Endothelial cell (in vitro differentiated cells): ENCODE measurements at places on chromosomes 11 and 22. TPM values are rescaled to one million over a fixed set of nuclear protein-coding genes. Genes with fewer than 3 reads are reported as not detected.
A peak's percentile ranks its signal among the peaks of the same experiment; 100 is the strongest.

XKR3 gene
- total RNA-seq, result not detected

INSC gene
- total RNA-seq, result 0.23 TPM

SEZ6L gene
- total RNA-seq, result 1.2 TPM

KRTAP5-7 gene
- total RNA-seq, result not detected

FAM227A gene
- total RNA-seq, result 2.5 TPM

KDM4D gene
- total RNA-seq, result 1.8 TPM

TMEM9B gene
- 23.4 TPM for total RNA-seq

IL17REL gene
- 0.15 TPM for total RNA-seq

TMEM151A gene
- not detected for total RNA-seq

SLC25A45 gene
- total RNA-seq, result 3.3 TPM

NAALADL1 gene
- total RNA-seq, result not detected

- H3K27me3 ChIP-seq, result peaks cover 5% of the 10 kb centered on the region
- no peak overlapping the region for H3K4me3 ChIP-seq
Measured at GRCh38 chr11:47225552-47226400, 11.0 kb downstream of the DDB2 start.

- H3K27ac ChIP-seq, result peak overlapping the region; percentile 88
- H3K4me1 ChIP-seq, result peaks cover 64% of the 10 kb centered on the region
- H3K4me3 ChIP-seq, result peak overlapping the region; percentile 93
- H3K36me3 ChIP-seq, result peaks cover 44% of the 10 kb centered on the region
- peaks cover 11% of the 10 kb centered on the region for H3K27me3 ChIP-seq
Measured at GRCh38 chr11:75526192-75526541, 426 bp upstream of the GDPD5 start.

- H3K36me3 ChIP-seq, result no peaks in the 10 kb centered on the region
- H3K4me3 ChIP-seq, result no peak overlapping the region
- no peaks in the 10 kb centered on the region for H3K4me1 ChIP-seq
Measured at GRCh38 chr11:114228435-114229411, 67.5 kb upstream of the NNMT start.

DNA sequence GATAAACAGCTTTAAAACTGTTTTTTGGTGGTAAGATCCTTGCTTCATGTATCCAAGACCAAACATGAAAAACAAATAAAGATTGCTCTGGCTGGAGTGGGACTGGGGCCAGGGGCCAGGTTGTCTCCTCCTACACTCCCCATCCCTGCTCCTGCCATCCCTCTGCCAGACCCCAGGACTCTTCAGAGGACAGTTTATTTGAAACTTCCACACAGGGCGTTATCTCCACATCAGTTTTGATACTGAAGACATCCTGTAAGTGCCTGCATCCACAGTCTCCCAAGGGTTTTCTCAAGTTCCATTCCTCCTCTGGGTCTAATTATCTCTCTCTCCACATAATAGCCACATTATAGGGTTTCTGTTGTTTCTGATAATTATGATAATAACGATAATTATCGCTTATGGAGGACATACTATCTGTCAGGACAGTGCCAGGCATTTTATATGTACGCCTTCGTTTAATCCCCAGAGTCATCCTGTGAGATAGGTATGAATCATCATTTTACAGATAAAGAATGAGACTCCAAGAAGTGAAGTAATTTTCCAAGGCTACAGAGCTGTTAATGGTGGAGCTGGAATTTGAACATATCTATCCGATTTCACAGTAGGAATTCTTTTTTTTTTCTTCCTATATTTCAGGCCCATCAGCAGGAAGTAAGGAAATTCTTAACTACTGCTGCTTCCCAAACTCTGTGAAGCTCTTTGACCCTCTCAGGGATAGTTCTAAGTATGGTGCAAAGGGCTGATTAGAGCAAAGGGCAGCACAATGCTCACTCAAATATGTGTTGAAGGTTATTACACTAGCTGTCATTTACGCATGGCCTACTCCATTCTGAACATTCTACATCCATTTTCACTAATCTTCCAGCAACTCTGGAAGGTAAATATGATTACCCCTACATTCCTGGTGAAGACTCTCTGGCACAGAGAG lies 488.0 kb upstream of the CCDC90B start:
- no peak overlapping the region for H3K27ac ChIP-seq
- no peaks in the 10 kb centered on the region for H3K27me3 ChIP-seq
- H3K4me1 ChIP-seq, result peaks cover 6% of the 10 kb centered on the region
- H3K4me3 ChIP-seq, result no peak overlapping the region
- H3K36me3 ChIP-seq, result no peaks in the 10 kb centered on the region

GRCh38 chr11:20066783-20067156 lies 93.5 kb downstream of the DBX1 start:
- H3K27me3 ChIP-seq, result peaks cover 3% of the 10 kb centered on the region
- peaks cover 5% of the 10 kb centered on the region for H3K4me1 ChIP-seq
- no peak overlapping the region for H3K27ac ChIP-seq
- no peak for DNase-seq
- no peak overlapping the region for H3K4me3 ChIP-seq

DNA sequence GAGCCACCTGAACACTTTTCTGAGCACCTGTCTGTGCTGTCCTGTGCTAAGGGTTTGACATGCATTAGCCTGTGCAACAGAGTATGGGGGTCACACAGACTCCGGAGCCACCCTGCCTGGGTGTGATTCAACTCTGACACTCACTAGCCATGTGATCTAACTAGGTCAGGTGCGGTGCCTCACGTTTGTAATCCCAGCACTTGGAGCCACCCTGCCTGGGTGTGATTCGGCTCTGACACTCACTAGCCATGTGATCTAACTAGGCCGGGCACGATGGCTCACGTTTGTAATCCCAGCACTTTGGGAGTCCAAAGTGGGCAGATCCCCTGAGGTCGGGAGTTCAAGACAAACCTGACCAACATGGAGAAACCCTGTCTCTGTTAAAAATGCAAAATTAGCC lies 11.4 kb downstream of the UBE2L6 start:
- H3K4me3 ChIP-seq, result no peak overlapping the region
- DNase-seq, result no peak
- peaks cover 42% of the 10 kb centered on the region for H3K36me3 ChIP-seq
- peaks cover 1% of the 10 kb centered on the region for H3K27me3 ChIP-seq
- H3K4me1 ChIP-seq, result no peaks in the 10 kb centered on the region

GRCh38 chr22:19988965-19989724 lies 27.5 kb downstream of the ARVCF start:
- no peak overlapping the region for H3K27ac ChIP-seq
- no peak for DNase-seq
- no peaks in the 10 kb centered on the region for H3K4me1 ChIP-seq
- no peak overlapping the region for H3K4me3 ChIP-seq

GRCh38 chr11:134532131-134532920 lies 120.3 kb upstream of the B3GAT1 start:
- H3K4me3 ChIP-seq, result no peak overlapping the region
- H3K27ac ChIP-seq, result no peak overlapping the region
- H3K27me3 ChIP-seq, result peaks cover 3% of the 10 kb centered on the region
- DNase-seq, result no peak

GRCh38 chr11:124536520-124536919 lies 6.9 kb downstream of the OR8B12 start:
- H3K27ac ChIP-seq, result no peak overlapping the region
- H3K4me1 ChIP-seq, result peaks cover 14% of the 10 kb centered on the region
- DNase-seq, result no peak
- H3K27me3 ChIP-seq, result no peaks in the 10 kb centered on the region
- H3K4me3 ChIP-seq, result no peak overlapping the region
- H3K36me3 ChIP-seq, result peaks cover 3% of the 10 kb centered on the region

GRCh38 chr11:119699227-119699626 lies 29.8 kb downstream of the NECTIN1 start:
- H3K4me3 ChIP-seq, result no peak overlapping the region
- no peak overlapping the region for H3K27ac ChIP-seq
- H3K36me3 ChIP-seq, result no peaks in the 10 kb centered on the region

DNA sequence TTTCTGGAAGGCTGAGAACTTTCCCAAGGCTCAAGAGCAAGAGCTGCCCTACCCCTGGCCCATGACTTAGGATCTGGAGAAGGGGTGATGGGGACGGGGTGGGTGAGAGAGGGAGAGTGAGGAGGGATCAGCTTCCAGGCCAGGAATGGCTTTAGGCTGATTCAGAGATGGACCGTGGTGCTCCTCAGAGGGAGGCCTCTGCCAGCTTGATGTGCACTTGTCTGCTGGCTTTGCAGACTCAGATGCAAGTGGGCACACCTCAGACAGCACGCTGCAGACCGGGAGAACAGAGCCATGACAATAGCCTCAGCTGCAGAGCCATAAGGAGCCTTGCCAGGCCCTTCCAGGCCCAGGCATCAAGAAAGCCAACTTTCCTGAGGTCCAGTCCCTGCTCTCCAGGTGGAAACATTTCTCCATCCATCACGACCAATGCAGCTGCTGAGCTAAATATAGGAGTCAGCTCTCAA lies 41.3 kb downstream of the ALX4 start:
- H3K36me3 ChIP-seq, result peaks cover 5% of the 10 kb centered on the region
- H3K4me3 ChIP-seq, result no peak overlapping the region
- no peak overlapping the region for H3K27ac ChIP-seq
- DNase-seq, result no peak
- peaks cover 7% of the 10 kb centered on the region for H3K4me1 ChIP-seq

GRCh38 chr11:123410218-123410549 lies 19.9 kb upstream of the GRAMD1B start:
- H3K36me3 ChIP-seq, result peaks cover 4% of the 10 kb centered on the region
- peaks cover 53% of the 10 kb centered on the region for H3K4me1 ChIP-seq
- no peak overlapping the region for H3K27ac ChIP-seq
- DNase-seq, result no peak
- H3K4me3 ChIP-seq, result no peak overlapping the region

DNA sequence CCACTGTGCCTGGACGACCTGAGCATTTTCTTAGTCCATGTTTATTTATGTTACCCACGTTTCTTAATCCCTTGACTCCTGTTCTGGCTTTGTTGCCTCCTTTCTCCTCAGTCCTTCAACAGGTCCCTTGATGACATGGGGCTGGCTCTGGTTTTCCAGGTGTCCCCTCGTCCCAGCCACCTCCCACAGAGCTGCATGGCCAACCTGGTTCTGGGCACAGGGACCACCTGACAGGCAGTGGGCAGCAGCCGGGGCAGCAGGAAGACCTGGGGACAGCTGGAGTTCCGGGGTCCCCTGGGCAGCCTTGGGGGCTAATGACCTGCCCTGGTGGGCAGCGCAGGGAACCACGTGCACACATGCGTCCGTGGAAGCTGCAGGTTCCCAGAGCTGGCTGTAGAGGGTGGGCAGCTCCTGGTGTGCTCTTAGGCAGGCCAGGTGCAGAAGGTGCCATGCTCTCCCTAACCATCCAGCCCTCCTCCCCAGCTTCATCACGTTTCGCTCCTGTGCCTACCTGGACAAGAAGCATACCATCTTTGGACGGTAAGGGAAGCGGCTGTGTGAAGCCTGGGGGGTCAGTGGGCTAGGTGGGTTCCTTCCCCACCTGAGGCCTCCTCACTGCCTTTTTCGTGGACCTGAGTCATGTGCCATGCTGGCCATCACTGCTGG lies 27.7 kb downstream of the PPIL2 start:
- peaks cover 3% of the 10 kb centered on the region for H3K4me1 ChIP-seq
- H3K27me3 ChIP-seq, result peaks cover 5% of the 10 kb centered on the region
- peaks cover 29% of the 10 kb centered on the region for H3K36me3 ChIP-seq
- H3K27ac ChIP-seq, result no peak overlapping the region
- DNase-seq, result no peak

DNA sequence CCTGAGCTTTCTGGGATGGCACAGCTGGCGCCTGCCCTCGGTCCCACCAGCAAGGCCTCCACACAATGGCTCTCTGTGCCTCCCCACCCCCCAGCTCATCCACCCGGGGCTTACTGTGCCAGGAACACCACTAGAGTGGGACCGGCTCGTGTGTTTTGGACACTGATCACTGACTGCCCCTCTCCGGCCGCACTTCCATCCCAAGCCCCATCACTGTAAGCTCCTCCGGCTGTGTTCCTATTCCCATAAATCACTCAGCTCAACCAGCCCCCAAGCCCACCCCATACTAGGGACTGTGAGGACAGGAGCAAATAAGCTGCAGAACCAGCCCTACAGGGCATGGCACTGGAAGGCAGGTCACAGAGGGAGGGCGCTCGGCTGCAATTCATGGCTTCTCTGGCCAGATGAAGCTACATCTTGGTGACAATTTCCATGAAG lies 7.3 kb downstream of the APBB1 start:
- no peak overlapping the region for H3K4me3 ChIP-seq
- no peaks in the 10 kb centered on the region for H3K36me3 ChIP-seq
- peaks cover 5% of the 10 kb centered on the region for H3K27me3 ChIP-seq
- H3K4me1 ChIP-seq, result peaks cover 3% of the 10 kb centered on the region
- no peak overlapping the region for H3K27ac ChIP-seq

DNA sequence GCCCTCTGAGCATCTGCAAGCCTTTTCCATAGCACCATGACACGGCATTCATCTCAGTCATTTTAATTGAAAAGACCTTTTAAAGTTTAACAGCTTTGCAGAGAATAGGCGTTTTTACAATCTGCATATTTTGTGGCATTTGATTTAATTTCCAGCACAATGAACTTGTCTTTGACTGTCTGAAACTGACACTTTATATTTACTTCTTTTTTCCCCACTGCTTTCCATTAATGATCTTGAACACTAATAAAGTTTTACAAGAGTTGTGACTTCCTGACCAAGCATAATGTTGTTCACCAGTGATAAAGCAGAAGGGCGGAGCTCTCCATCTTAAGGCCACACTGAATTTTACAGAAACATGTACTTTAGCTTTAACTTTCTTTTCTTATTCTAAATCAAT lies 548.7 kb downstream of the FAM181B start:
- no peak for DNase-seq
- no peak overlapping the region for H3K27ac ChIP-seq
- no peak overlapping the region for H3K4me3 ChIP-seq
- no peaks in the 10 kb centered on the region for H3K4me1 ChIP-seq
- H3K36me3 ChIP-seq, result no peaks in the 10 kb centered on the region

- no peak for DNase-seq
- H3K36me3 ChIP-seq, result peaks cover 12% of the 10 kb centered on the region
- no peaks in the 10 kb centered on the region for H3K4me1 ChIP-seq
- no peak overlapping the region for H3K27ac ChIP-seq
- H3K27me3 ChIP-seq, result peaks cover 2% of the 10 kb centered on the region
Measured at GRCh38 chr11:61256710-61257482, 15.9 kb downstream of the PGA5 start.

GRCh38 chr22:32991353-32992101 lies 66.7 kb downstream of the SYN3 start:
- no peak overlapping the region for H3K4me3 ChIP-seq
- no peak overlapping the region for H3K27ac ChIP-seq
- H3K36me3 ChIP-seq, result no peaks in the 10 kb centered on the region

GRCh38 chr11:3954448-3955298 lies 99.2 kb downstream of the STIM1 start:
- H3K4me1 ChIP-seq, result peaks cover 6% of the 10 kb centered on the region
- DNase-seq, result no peak
- H3K4me3 ChIP-seq, result no peak overlapping the region
- no peak overlapping the region for H3K27ac ChIP-seq
- no peaks in the 10 kb centered on the region for H3K36me3 ChIP-seq

- peaks cover 3% of the 10 kb centered on the region for H3K27me3 ChIP-seq
- no peaks in the 10 kb centered on the region for H3K36me3 ChIP-seq
- H3K27ac ChIP-seq, result no peak overlapping the region
- no peak for DNase-seq
Measured at GRCh38 chr22:44938886-44939285, 70.9 kb downstream of the PHF21B start.

GRCh38 chr11:57776031-57776521 lies 14.5 kb downstream of the CTNND1 start:
- H3K27ac ChIP-seq, result peak overlapping the region; percentile 100
- peaks cover 26% of the 10 kb centered on the region for H3K27me3 ChIP-seq
- H3K4me1 ChIP-seq, result peaks cover 90% of the 10 kb centered on the region
- H3K4me3 ChIP-seq, result peak overlapping the region; percentile 88
